ENCODE measurements at places on chromosomes 1 and 21.

- no peak for DNase-seq
Measured at GRCh38 chr1:41816061-41816460, 102.7 kb downstream of the HIVEP3 start.

DNA sequence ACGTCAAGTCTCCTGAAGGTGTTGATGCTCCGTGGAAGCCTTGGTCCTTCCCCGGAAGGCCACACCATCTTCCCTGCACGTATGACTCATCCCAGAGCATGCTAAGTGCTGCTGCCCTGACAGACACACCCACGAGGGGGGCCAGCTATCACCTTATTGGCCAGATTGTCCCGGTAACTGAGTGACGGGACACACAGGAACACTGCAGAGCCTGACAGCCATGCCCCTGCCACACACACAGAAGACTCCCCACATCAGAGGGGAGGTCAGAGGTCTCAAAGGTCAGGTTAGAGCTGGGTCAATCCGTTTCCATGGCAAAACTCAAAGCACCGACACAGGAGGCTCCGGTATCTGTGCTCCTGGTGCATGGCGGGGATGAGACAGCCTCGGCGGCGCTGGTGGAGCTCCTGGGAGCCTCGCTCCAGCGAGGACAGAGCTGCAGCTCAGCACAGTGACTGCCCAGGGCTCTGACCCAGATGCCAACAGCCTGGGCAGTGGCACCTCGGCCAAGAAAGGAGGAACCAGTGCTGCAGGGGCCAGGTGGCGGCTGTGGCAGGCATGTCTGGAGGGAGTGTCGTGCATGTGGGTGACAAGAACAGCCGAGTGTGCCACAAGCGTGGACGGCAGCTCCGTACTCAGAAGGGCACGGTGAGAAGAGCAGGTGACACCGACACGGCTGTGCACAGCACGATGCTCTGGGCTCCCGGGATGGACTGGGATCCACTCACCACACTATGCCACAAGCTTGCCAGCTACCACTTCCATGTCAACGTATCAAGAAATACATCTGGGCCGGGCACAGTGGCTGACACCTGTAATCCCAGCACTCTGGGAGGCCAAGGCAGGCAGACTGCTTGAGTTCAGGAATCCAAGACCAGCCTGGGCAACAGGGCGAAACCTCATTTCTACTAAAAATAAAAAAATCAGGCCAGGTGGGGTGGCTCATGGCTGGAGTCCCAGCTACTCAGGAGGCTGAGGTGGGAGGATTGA is 14.8 kb upstream of the TMEM240 start:
- no peak for DNase-seq

DNA sequence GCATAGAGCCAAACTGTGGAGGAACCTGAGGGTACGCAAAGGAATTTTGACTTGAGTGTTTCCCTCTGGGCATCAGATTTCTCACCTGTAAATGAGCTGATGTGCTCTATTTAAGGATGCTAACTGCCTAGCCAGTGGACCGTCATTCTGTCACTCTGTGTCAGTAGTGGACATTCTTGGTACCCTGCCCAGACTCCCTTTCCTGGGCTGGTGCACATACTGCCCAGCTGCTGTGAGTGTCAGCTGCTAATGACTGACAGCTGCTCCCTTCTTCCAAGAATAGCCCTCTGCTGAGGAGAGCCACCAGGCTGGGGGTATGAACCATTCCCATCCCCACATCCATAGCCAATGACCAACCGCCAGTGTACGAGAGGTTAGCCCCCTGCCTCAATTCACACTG is 193.1 kb upstream of the DAB1 start:
- DNase-seq, result no peak

DNA sequence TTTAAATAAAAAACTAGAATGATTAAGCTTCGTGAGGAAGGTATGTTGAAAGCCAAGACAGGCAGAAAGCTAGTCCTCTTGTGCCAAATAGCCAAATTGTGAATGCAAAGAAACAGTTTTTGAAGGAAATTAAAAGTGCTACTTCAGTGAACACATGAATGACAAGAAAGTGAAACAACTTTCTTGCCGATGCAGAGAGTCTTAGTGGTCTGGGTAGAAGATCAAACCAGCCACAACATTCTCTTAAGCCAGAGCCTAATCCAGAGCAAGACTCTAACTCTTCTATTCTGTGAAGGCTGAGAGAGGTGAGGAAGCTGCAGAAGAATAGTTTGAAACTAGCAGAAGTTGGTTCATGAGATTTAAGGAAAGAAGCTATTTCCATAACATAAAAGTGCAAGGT is 63.2 kb downstream of the TTC3 start:
- DNase-seq, result no peak

DNA sequence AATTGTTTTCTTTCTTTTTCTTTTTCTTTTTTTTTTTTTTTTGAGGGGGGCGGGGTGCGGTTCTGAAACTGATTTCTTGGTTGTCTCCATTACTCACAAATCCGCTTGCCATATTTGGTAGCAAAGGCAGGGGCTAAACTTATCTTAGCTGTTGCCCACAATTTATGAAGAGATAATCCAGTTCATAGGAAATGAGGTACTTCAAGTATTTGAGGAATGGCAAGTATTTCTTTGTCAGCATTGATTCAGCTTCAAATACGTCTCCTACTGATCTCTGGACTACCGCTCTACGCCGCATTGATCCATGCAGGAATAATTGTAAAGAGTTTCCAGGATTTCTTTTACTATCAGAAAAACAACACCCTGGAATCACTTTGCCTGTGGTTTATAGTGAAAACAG is 289.2 kb upstream of the DPYD start:
- no peak for DNase-seq

DNA sequence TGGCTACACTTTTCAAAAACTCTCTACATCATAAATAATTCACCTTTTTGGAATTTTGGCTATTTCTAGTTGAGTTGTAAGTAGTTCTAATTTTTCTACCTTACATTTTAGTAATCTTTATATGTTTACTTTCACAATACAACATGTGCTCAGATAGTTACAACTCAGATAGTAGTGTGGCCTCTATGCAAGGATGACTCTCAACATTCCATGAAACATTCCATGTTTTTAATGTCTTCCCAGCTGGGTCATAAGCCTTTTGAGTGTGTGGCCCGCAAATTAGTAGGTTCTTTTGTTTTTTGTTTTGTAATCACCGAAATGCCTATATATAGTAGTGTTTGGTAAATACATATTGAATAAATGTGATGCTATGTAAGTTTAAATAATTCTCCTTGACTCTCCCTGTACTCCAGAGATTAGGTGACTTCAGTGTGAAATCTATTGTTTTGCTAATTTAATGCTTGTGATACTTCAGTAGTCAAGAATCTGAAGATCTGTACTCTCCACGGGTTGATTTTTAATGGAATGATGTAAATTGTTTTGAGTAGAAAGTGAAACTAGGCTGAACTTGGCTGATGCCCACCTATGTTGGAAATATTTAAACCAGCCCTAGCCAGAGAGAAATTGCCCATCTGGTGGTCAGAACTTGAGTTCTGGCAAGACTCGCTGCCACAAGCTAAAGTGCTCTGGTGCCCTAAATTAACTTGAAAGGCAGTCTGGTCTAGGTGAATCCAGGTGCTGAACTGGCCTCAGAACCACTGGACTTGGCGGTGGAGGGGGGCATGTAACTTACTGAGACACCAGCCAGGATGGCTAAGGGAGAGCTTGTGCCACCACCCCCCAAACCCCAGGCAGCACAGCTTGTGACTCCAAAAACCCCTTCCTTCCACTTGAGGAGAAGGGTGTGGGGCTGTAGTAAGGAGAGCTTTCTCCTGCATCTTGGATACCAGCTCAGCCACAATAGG is 165.6 kb downstream of the USP25 start:
- DNase-seq, result no peak

- no peak for DNase-seq
Measured at GRCh38 chr1:36212782-36213181, 11.5 kb upstream of the THRAP3 start.

GRCh38 chr1:5765997-5766913 is 226.0 kb downstream of the NPHP4 start:
- DNase-seq, result no peak

- DNase-seq, result no peak
Measured at GRCh38 chr1:225999912-226000337, 782 bp upstream of the SDE2 start.

GRCh38 chr1:183206538-183207122 is 20.6 kb downstream of the LAMC2 start:
- DNase-seq, result no peak

DNA sequence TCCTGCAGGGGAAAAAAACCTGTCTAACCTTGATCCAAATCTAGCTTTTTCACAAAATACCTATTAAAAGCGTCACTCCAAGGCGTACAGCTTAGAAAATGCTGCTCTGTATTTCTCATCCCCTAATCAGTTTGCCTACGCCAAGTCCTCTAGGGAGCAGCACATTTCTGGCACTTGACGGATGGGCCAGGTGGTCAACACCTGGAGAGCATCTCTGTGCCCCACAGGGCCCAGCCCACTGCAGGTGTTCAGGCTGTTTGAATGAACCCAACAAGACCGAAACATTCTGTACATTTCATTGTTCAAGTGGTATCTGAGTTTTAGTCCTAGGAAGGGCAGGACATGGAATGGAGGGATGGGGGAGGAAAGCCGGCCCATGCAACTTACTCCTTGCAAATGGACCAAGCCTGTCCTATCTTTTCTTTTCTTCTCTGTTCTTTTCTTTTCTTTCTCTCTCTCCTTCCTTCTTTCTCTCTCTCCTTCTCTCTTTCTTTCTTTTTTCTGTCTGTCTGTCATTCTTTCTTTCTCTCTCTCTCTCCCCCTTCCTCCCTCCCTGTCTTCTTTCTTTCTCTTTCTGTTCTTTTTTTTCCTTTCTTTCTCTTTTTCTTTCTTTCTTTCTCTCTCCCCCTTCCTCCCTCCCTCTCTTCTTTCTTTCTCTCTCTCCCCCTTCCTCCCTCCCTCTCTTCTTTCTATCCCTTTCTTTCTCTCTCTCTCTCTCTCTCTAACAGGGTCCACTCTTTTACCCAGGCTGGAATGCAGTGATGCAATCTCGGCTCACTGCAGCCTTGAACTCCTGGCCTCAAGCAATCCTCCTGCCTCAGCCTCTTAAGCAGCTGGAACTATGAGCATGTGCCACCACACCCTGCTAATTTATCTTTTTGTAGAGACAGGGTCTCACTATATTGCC is 29.1 kb downstream of the IGFN1 start:
- no peak for DNase-seq

- DNase-seq, result peak; percentile 43
Measured at GRCh38 chr1:31483012-31483946, 70.3 kb downstream of the SERINC2 start.

DNA sequence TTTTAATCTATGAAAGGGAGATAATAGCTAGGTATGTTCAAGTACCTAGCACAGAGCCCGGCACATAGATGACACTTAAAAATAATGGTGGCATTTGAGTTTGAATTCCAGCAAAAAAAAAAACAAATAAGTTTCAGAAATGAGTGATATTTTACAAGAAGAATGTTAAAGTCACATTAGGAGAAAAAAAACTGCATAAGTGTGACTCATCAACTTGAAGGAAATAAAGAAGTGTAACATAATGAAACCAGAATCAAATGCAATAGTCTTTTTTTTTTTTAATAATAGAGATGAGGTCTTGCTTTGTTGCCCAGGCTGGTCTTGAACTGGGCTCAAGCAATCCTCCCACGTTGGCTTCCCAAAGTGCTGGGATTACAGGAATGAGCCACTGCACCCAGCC is 17.1 kb downstream of the DNASE2B start:
- DNase-seq, result no peak

DNA sequence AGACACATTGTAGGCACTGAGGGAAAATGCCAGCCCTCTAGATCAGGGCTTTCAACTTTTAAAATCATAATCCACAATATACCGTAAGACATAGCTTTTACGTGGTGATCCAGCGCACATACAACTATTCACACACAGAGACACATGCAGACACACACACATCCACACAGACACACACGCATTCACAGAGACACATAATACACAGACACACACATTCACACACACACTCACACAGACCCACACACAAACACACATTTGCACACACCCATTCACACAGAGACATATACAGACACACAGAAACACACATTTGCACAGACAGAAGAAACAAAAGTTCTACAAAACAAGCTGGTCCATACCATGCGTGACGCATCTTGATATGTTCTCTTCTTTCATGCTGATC is 244.5 kb downstream of the RHOU start:
- no peak for DNase-seq

DNA sequence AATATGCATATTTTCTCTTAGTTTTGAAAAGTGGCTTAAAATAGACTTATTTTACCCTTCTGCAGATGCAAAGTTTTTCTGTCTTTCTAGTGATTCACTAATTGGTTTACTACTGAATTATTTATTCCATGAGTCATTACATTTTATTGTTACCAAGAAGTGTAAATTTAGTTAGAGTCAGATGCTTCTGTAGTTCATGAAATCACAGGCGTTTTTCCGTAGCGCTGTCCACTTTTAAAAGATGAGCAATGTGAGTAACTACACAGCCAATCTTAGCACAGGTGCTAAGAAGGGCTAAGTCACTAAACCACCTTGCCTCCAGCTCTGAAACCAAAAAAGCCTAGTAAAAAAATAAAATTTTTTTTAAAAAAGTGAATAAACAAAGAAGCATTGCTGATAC is 24.7 kb downstream of the RGS13 start:
- no peak for DNase-seq

- no peak for DNase-seq
Measured at GRCh38 chr1:191615101-191615821, 543.0 kb upstream of the RGS18 start.

GRCh38 chr21:44702973-44703730 is 6.2 kb downstream of the KRTAP10-12 start:
- no peak for DNase-seq

GRCh38 chr1:211579440-211580302 is 710 bp upstream of the SLC30A1 start:
- DNase-seq, result no peak

- DNase-seq, result peak; percentile 67
Measured at GRCh38 chr1:39973503-39974135, 18.7 kb downstream of the MFSD2A start.

- no peak for DNase-seq
Measured at GRCh38 chr1:160605792-160606479, 26.6 kb upstream of the CD84 start.

DNA sequence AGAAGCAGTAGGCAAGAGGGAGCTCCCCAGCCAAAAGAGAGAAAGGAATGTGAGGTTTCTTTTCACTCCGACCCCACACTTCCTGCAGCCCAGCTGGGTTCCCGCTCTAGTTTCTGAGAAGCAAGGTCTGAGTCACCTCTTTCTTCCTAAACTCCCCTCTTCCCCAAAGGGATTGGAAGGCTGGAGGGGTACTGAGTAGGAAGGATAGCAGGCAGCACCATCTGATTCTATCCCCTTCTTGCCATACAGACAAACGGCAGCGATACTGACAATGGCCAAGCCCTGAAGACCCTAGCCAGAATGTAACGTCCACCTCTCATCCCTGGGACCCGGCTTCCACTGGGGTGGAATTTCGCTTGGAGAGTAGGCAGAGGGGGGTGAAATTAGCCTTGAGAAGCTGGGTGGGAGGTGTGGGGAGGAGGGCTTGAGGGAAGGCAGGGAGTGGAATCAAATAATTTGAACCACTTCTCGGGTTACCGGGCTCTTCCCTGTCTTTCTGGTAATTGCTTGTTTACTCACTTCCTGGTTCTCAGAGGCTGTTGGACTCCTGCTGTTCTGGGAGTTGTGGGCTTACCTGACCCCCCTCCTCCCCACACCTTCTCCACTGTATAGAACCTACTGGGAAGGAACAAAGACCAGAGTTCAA is 13.2 kb downstream of the IER5 start:
- DNase-seq, result no peak

Measured in GM18507 (cell line).